ENCODE measurements at places on chromosomes 7 and 10.
A peak's percentile ranks its signal among the peaks of the same experiment; 100 is the strongest.

- peak; percentile 85 for DNase-seq
Observed at GRCh38 chr10:17029581-17030271, 99.9 kb downstream of the CUBN start.

DNA sequence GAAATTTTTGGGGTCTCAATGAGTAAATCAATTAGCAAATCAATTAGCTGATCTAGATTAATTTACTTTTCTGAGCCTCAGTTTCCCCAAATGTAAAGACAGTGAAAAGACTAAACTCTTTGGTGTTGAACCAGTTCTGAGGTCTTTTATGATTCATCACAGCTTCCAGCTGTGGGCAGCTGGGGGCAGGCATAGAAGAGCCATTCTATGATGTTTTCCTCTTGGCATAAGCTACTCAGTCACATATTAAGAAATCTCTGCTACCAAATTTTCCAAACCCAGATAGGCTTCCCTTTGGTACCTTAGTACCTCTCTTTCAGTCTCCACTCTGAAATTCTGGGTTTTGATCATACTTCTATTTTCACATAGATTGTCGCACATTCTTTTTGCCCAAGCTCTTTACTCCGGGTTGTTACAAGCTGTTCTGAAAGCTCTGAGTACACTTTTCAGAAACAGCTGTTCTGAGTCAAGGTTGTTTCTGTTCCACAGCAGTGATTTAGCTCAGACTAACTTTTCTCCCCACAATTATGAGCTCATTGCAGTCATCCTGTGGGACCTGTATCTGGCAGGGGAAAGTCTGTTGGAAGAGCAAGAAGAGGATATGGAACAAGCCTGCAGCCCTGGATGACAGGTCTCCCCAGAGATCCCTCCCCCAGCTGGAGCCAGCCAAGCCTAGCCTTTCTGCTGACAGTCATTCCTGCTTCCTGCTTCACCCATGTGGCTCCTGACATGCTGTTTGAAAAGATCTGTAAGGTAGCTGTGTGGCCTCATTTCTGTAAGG lies 599.6 kb upstream of the GHITM start:
- DNase-seq = peak; percentile 16

GRCh38 chr7:106287786-106288185 lies 3.0 kb upstream of the NAMPT start:
- no peak for DNase-seq

GRCh38 chr7:30899630-30900029 lies 12.0 kb upstream of the AQP1 start:
- DNase-seq = no peak

DNA sequence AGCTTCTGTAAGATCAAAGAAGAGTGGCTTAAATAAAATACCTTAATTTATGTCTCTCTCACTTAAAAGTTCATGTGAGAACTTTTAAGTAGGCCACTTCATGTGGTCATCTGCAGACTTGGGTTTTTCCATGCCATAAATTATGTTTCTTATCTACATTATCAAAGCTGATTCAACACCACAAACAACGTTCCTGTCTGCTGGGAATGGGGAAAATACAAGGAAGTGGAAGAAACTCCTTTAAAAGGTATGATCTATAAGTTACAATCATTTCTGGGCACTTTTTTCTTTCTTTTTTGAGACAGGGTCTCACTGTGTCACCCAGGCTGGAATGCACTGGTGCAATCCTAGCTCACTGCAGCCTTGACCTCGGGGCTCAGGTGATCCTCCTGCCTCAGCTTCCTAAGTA lies 16.9 kb upstream of the OTUD1 start:
- DNase-seq = no peak

GRCh38 chr7:117283371-117283770 lies 39.5 kb downstream of the WNT2 start:
- DNase-seq = peak; percentile 62

- no peak for DNase-seq
Observed at GRCh38 chr10:71816421-71816851, 34.6 kb downstream of the PSAP start.

GRCh38 chr10:25766213-25766612 lies 167.8 kb upstream of the MYO3A start:
- DNase-seq = no peak

- no peak for DNase-seq
Observed at GRCh38 chr7:64619705-64620104, 46.2 kb upstream of the ZNF107 start.

DNA sequence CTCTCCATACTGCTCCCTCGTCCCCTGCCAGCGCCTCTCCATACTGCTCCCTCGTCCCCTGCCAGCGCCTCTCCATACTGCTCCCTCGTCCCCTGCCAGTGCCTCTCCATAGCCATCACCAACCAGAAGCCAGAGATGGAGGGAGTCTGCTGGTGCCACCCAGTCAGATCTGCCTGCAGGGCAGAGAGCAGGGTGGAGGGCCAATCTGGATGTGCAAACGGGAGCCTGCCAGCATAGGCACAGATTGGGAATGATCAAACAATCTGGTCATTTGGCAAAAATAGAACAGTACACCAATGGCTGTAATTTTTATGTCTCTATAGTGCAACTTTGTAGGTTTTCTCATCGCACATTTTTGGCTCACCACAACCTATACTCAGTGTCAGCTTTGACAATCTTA lies 76.9 kb upstream of the LRRC4 start:
- DNase-seq = no peak

DNA sequence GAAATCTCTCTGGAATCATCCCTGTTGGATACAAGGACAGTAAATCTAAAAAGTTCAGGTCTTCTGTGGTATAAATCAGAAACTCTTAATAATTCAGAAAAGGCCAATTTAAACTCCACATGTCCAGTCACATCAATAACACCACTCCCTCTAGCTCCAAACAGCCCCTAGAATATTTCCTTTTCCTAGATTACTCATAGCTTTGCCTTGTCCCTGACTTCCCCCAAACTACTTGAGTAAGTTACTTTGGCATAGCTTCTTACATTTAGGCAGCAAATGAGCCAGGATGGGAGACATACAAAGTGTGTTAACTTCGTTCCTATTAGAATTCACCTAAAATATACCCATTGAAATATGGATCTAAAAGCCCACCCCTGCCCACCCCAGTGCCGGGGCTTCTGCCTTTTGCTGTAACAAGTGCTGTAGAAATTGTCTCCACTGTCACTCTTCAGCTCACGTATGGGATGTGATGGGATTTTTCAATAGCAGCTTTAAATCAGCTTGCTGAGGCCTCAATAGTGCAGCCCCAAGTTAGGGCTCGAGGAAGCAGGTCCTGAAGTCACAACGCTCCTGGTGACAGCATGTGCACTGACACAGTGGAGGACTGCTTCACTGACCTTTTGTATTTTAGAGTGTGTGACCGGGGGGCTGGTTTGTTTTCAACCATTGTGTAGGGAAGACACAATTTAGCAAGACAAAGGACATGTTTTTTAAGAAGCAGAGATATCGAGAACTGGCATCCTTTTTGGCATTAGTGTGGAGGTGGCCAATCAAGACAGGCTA lies 218.2 kb upstream of the KMT2E start:
- no peak for DNase-seq

GRCh38 chr10:86385806-86386205 lies 19.2 kb upstream of the GRID1 start:
- no peak for DNase-seq

- DNase-seq = no peak
Observed at GRCh38 chr10:130491011-130491692, 355.0 kb downstream of the GLRX3 start.

DNA sequence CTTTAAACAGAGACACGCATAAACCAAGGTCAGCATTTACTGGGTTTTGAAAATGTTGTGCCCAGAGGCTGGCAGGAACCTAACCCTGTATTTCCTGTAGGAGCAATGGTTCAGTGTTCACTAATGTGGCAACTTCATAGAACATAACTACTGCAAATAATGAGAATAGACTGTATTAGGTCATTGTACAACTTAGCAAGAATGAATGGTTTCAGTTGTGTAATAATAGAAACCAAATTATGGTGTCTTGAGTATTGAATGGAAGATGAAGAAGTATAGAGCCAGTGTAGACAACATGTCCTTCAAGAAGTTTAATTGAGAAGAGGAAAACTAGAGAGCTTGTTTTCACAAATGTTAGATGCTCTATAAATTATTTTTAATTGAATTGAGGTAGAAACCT lies 172.5 kb downstream of the BUB3 start:
- DNase-seq = no peak

- no peak for DNase-seq
Observed at GRCh38 chr7:2355705-2356008, 1.0 kb downstream of the EIF3B start.

GRCh38 chr7:7183061-7183837 lies 905 bp downstream of the C1GALT1 start:
- DNase-seq = peak; percentile 56

GRCh38 chr7:123974326-123974908 lies 49.4 kb downstream of the SPAM1 start:
- no peak for DNase-seq

- DNase-seq = no peak
Observed at GRCh38 chr7:35277359-35277758, 23.5 kb upstream of the TBX20 start.

- DNase-seq = no peak
Observed at GRCh38 chr10:45058580-45058979, 57.9 kb downstream of the ZNF22 start.

DNA sequence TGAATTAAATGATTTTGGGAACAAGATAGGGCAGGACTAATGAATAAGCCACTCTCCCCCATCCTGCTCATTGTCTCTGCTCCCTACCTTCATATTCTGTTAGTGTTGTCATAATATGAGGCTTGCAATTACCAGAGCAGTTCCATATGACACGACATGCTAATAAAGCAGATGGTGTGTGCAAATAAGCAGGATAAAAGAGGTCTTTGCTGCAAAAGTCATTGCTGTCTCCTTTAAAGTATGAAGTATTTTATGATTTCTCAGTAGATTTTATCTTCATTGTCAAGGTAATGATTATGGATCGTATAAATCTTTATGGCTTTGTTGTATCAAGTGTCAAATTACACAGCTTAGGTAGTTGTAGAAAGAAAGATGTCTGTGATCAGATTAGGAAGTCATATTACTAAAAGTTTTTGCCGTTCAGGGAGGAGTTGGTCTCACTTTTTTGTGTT lies 114.8 kb downstream of the SDK1 start:
- no peak for DNase-seq

DNA sequence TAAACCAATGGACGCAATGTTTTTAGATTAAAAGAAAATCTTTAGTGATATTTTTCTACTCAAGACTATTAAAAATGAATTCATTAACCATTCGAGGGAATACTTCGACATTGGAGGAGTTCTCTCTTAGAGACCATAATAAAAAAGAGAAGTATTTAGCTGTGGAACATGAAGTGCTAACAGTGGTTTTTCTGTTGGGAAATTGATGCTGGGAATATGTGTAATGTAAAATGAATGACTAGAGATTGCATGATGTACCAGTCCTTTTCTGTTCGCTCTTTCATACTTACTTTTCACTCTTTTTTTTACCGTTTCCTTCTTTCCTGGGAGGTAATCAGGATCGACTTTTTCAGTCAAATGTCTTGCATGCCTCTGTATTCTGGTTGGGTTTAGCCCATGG lies 41.3 kb downstream of the ST7 start:
- no peak for DNase-seq

GRCh38 chr10:117619707-117620405 lies 77.3 kb downstream of the EMX2 start:
- no peak for DNase-seq

GRCh38 chr10:110651044-110651958 lies 7.2 kb downstream of the RBM20 start:
- peak; percentile 87 for DNase-seq

GRCh38 chr10:86964847-86965190 lies 3.5 kb upstream of the ADIRF start:
- DNase-seq = no peak

DNA sequence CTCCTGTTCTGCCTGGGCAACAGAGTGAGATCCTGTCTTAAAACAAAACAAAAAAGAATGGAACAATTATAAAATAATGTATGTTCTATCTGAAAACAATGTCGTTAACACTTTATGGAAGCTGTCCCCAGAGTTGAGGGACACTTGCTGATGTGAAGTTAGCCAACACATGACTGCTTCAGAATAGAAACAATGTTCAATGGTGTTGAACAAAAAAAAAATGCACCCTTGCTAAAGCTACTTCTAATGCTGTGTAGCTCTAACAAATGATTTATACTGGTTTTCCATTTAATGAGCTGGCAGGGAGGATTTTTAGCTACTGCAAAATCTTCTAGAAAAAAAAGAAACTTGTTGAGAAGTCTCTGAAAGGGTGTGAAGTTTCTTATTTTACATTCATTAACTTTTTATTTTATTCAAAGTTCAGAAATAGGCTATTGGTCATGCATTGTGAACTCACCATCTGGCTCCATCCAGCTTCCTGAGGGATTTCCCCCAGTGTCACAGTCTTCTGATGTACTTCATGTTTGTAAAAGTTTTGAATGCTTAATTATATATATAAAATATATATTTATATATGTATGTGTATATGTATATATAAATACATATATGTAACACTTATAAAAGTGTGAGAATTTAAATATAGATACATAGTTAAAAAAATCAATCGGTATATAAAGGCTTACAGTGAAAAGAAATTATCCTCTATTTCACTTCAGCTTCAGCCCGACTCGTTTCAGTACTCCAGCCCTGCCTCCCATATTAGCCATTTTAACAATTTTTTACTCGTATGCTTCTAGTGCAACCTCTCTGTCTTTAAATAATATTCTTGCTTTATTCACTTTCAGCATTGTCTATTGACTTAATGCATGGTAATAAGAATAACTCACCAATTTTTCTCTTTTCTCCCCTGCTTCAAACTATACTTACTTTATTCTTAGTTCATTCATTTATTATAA lies 35.0 kb downstream of the HDAC9 start:
- no peak for DNase-seq

DNA sequence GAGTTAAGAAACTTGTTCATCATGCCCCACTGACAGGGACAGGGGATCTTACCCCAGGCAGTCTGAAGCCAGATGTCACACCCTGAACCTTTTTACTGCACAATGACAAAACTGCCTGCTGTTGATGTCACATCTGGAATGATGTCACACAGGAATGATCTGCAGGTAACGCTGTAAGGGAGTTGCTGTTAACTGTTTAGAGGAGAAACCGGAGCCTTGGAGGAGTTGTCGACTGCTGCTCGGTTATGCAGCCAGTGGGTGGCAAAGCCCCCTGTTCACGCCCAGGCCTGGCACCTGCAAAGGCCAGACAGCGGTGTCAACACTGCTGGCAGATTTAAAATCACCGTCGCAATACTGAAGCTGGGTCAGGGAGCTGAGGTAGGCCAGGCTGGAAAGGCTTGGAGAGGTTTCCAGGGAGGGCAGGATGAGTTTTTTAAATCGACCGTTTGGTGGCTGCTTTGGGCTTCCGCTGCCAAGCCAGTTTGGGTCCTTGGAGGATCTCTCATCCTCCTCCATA lies 10.0 kb upstream of the SLIT1 start:
- no peak for DNase-seq

GRCh38 chr7:155234158-155234492 lies 63.6 kb upstream of the INSIG1 start:
- DNase-seq = no peak

DNA sequence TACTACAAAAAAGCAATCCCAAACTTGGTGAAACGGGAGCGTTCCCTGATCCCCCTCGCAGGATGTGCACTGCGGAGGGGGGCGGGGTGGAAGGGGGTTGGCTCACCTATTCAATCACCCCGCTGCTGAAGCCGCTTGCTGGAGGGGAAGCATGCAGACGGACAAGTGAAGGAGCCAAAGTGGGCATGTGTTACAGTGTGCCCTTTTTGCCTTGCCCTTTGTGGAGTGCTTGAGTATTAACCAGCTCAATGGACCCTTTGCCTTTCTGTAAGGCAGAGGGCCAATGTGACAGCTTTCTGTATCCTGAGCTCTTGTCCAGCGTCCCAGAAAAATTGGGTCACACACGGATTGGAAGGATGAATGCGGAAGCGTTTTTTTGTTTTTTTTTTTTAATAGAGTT lies 348.9 kb upstream of the NPSR1 start:
- DNase-seq = no peak

Data from choroid plexus epithelial cell (primary cell).